ENCODE measurements at places on chromosomes 3 and 15.

DNA sequence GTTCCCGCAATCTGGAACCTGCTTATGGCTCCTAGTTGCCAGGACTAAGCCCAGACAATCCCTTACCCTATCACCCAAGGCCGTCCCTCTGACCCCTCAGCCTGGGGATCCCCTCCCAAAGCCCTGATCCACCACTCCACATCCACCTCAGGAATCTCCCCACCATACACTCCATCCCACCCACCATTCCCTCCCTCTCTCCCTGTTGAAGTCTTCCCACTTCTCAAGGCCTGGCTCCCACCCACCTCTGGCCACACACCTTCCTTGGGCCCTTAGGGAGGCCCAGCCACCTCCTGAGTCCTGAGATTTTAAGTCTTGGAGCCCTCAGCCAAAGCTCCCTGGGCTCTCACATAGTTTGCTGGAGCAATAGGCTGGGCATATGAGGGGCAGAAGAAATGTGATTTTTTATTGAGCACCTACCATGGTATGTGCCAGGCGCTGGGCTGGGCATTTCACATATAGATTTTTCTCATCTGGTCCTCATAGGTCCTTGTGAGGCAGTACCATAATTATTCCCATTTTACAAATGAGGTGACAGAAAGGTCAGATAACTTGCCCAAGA is 48.1 kb downstream of the HCN4 start:
- no peak for DNase-seq

GRCh38 chr3:192812743-192813383 is 85.5 kb upstream of the FGF12 start:
- DNase-seq = peak; percentile 30

DNA sequence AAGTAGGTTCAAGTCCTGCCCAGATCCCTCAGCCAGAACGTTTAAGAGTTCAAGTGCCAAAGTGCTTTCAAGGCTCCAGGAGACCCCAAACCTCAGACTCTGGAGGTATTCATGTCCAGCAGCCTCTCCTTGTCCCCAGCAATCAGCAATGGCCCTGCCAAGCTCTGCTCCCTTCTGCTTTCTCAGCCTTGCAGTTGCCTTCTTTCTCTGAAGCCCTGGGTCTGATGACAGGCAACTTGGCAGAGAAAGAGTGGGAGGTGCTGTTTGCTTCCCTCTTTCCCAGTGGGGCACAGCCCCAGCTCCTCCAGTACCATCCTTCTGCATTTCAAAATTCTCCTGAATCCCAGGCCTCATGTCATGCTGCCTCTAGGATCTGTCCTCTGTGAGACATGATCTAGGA is 40.2 kb downstream of the ATP2B2 start:
- no peak for DNase-seq

DNA sequence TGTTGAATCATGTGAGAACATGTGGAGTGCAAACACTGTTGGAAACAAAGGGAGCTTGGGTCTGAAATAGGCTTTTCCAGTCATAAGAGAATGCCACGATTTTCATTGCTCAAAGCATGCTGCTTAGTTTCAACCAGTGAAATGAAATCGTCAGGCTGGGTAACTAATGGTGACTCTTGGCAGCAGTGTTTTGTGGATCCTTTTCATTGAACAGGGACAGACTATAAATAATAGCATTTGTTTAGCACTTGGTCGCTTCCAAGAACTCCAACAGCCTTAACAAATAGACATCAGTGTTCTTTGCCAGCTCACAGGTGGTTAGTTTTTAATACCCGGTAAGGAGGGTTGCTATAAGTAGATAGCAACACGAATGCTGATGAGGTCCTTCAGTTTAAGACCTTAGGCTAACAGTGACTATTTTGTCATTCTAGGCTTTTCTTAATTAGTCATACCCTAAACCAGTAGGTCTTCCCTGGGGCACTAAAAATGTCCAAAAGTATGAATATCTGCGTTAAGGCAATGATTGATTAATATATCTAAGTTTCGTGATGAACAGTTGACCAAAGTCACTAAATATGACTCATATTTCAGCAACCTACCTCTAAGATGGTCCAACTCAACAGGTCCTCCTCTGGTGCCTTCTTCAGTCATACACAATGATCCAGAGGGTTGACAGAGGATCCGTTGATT is 15.8 kb downstream of the TP63 start:
- no peak for DNase-seq

- DNase-seq = no peak
Observed at GRCh38 chr15:45169608-45170480, 17.9 kb downstream of the SHF start.

DNA sequence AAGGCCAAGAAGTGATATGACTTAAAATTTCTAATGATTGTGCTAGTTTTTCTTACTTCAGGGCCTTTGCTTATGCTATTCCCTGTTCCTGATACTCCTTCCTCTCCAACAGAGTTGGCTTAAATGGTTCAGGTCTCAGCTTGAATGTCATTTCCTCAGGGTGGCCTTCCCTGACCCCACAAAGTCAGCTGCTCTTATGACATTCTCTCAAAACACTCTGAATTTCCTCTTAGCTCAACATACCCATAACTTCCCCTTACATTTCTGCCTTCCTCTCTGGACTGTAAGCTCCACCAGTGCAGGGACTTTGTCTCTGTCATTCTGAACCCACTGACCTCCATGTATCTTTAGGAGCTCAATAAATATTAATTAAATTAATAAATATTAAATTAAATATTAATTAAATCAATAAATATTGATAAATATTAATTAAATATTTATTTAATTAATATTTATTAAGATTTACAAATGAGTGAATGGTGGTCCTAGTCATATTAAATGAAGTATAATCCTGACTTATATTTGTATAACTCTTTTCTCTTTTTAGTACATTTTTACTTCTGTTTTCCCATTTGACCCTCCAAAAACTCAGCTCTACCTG is 17.9 kb upstream of the TMCC1 start:
- no peak for DNase-seq

- DNase-seq = no peak
Observed at GRCh38 chr15:101390462-101390861, 95.4 kb upstream of the SNRPA1 start.

Data from activated CD4-positive, alpha-beta T cell treated with anti-CD3 and anti-CD28 coated beads for 48 hours (primary cell).